ENCODE measurements at places on chromosomes 16 and 17.

DNA sequence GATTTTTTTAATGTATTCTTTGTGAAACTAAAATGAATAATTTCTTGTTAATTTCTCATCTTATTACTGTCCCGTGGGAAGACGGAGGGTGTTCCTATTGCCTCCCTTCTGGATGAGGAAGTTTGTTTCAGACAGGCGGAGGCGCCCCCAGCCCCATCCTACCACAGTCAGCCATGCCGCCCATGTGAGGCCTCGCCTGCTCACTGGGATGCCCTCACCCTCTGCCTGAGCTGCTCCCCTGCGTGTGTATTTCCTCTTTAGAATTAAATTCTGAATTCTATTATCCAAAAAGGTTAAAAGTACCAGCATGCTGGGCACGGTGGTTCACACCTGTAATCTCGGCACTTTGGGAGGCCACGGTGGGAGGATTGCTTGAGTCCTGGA lies 14.0 kb downstream of the KCTD2 start:
- no peak for DNase-seq

GRCh38 chr17:2082003-2082781 lies 27.3 kb downstream of the HIC1 start:
- no peak for DNase-seq

DNA sequence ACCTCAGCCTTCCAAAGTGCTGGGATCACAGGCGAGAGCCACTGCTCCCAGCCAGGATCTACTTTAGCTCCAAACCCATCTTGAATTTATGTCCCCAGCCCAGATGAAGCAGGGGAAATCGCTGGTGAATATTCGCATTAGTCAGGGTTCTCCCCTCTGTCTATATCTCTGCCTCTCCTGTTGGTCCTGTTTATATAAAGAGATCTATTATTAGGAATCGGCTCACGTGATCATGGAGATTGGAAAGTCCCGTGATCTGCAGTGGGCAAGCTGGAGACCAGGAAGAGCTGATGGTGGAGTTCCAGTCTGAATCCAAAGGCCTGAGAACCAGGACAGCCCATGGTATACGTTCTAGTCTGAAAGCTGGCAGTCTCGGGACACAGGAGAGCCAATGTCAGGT lies 382.8 kb downstream of the SEC14L1 start:
- DNase-seq, result no peak

GRCh38 chr16:78869492-78869891 lies 731.0 kb downstream of the MAF start:
- no peak for DNase-seq

DNA sequence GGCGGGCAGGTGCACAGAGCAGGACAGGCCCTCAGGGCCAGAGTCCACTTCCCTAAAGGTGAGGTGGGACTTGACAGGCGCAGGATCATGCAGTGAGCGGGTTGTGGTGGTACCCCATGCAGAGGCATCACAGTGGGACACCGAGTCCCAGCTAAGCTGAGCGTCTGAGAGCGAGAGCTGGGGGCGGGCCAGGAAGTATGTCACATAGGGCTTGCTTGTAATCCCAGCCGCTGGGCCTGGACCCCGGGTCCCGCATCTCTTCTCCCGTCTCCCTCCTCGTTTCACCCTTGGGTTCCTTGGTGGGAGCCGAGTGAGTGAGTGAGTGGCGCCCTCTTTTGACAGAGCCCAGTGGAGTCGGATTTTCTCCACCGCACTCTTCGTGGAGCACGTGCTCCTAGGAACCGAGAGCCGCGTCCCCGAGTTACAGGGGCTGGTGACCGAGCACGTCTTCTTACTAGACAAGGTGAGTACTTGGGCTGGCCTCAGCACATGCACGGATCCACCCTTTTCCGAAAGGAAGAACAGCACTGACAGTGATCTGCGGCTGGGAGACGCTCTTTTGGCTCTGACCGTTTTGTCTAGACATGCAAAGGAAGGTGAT lies 50.8 kb upstream of the ENDOV start:
- DNase-seq, result no peak

GRCh38 chr17:28940142-28940541 lies 11.2 kb downstream of the PHF12 start:
- no peak for DNase-seq

DNA sequence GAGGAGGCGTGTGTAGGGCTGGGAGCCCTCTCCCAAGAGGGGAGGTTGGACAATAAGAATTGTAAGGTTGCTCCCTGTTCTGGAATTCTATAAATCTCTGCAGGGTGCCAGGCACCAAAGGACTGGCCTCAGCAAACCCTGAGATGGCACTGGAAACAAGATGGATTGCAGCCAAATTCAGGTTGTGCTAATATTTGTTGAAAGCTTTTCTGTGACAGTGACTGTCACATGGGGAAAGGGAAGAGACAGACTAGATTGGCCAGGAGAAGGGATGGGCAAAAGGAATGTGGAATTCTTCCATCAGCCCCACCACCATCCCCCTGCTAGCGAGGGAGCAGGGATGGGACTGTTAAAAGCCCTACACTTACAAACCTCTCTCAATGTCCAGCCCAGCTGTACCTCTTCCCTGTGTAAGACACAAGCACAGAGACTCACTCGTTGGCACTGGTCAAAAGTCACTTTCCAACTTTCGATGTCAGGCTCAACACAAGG lies 62.4 kb downstream of the SOX9 start:
- no peak for DNase-seq

DNA sequence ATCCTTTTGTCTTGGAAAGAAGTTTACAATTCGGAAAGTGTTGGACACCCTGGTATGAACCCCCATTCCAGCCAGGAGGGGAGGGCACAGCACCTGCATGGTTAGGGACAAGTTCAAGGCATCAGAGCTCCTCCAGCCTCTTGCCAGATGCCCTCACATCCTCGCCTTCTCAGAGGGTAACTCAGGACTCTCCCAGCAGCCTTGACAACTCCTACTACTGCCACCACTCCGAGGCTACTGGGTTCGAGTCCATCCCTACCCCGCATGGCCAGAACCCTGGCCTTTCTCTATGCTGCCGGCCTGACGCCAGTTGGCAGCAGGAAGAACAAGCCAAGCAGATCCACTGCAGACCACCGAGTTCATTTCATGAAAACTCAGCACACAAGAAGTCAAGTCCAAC lies 34.1 kb downstream of the AXIN2 start:
- DNase-seq, result no peak

- DNase-seq, result no peak
These were observed 60.1 kb upstream of the NUDT7 start for GRCh38 chr16:77662246-77662645.

- no peak for DNase-seq
These were observed 1.4 kb upstream of the SP6 start for GRCh38 chr17:47852113-47852949.

- no peak for DNase-seq
These were observed 28.9 kb upstream of the CDH15 start for GRCh38 chr16:89142474-89143195.

DNA sequence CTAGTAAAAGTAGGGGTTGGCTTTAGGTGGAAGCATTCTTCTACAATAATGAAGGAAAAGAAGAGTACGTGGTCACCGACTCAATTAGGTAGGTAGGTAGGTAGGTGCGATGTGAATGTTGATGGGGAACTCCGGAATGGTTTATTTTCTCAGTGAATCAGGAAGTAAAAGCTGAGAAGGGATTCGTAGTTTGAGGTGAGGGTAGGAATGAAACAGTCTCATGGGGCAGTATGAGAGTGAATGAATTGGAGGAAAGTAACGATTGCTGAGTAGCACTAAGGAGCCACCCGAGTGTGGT lies 13.9 kb downstream of the PER1 start:
- no peak for DNase-seq

GRCh38 chr16:17013038-17013437 lies 457.7 kb downstream of the XYLT1 start:
- DNase-seq, result no peak

- DNase-seq, result no peak
These were observed 57.7 kb downstream of the CMC2 start for GRCh38 chr16:80948886-80949493.

- DNase-seq, result no peak
These were observed 8.6 kb upstream of the SOST start for GRCh38 chr17:43767053-43767712.

DNA sequence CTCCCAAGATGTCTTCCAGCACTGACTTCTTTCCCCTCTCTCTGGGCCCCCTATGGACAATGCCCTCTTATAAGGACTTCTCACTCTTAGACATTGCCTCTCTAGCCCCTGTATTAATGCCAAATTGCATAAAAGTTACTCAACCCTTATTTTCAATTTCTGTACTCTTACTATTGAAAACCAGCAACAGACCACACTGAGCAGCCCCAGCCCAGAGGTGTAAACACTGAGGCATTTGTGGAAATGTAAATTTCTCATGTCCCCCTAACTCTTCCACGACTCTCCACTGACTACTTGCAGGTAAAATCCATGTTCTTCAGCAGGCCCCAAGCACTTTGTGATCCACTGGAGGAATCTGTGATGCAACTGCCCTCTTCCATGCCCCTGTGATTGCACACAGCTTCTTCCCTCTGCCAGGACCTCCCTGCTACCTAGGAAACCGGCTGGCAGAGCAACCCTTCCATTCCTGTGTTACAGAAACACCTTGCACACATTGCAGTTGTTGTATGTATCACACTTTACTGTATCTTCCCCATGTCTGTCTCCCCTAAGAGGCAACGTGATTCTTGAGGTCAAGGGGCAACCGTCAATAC lies 4.4 kb downstream of the N4BP1 start:
- DNase-seq, result no peak

DNA sequence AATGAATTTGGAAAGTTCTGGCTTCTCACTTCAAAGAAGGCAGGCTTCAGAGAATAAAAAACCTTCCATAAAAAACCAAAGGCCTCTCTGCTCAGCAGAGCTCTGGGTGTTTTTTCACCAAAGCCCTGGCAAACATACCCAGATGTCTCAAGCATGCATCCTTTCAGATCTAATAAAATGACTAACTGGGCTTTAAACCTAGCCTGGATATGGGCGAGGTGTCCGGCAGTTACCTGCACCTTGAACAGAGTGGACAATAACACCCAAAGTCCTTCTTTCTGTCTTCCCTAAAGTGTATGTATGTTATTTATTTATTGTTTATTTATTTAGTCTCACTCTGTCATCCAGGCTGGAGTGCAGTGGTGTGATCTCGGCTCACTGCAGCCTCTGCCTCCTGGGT lies 469.3 kb downstream of the XYLT1 start:
- no peak for DNase-seq

GRCh38 chr16:64695684-64696083 lies 426.2 kb downstream of the CDH11 start:
- no peak for DNase-seq

- peak; percentile 37 for DNase-seq
These were observed 29.3 kb downstream of the UNC13D start for GRCh38 chr17:75814900-75815373.

- DNase-seq, result no peak
These were observed 74.7 kb downstream of the COG7 start for GRCh38 chr16:23378256-23378655.

DNA sequence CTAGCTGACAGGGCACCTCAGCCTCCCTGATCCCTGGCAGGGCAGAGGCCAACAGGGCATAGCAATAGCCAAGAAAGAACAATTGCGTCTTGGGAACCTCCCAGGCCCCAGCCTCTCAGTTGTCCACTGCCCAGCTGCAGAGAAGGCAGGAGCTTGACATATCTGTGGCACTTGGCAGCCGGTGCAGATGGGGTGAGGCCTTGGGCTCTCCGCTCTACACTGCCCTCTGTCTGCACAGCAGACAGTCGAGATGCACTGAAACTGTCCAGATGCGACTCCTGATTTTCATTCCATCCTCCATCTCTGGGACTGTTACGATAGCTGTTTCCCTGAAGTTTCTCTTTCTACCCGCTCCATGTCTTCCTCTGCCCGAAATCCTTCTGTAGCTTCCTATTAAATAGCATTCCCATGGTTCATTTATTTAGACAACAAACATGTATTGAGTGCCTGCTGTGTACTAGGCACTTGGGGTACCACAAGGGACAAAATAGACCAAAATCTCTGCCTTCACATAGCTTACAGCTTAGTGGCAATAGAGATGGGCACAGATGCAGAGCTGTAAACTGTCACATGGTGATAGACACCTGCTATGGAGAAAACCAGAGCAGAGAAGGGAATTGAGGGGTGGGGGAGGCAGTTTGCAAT lies 3.3 kb downstream of the POLR3E start:
- DNase-seq, result no peak

DNA sequence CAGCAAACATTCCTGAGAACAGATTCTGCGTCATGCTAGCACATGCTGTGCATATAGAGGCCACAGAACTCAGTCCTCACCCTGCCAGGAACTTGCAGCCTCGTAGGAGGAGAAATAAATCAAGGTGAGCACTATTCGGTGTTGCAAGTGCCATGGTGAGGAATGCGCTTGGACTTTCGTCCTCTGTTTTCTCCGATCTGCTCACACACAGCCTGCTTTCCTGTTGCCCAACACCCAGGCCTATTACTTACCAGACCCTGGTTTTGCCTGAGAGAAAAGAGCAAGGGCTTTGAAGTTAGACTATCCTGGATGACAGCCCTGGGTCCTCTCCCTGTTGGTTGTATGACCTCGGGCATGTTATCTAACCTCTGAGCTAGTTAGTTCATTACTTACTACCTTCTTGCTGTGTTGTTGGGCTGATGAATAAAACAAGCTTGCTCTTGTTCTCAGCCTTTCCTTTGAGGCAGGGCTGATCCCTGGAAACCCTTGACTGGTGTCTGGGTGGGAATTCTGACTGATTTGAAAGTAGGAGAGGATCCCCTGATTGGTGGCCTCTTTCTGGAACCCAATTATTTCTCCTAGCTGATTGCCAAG lies 2.9 kb downstream of the ACSF2 start:
- peak; percentile 95 for DNase-seq

GRCh38 chr17:53129863-53130262 lies 692.9 kb upstream of the KIF2B start:
- DNase-seq, result no peak

GRCh38 chr17:58253082-58253481 lies 14.7 kb downstream of the LPO start:
- no peak for DNase-seq

DNA sequence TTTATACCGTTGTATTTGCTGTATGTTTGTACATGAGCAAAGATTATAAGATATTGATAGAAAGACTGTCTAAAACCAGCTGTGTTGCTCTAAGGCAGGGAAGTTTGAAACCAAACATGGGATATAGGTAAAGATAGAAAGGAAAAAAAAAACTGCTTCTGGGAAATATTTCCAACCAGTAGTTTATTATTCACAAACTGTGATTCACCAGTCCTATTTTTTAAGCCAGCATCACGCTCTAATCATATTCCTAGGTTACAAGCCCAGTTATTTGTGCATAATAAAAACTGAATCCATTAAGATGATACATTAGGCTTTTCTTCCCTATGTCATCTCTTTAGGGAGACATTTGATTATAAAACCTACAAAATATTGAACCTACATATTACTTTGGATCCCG lies 4.0 kb downstream of the ERN1 start:
- no peak for DNase-seq

- DNase-seq, result no peak
These were observed 37.5 kb upstream of the CIBAR2 start for GRCh38 chr16:85149776-85150175.

DNA sequence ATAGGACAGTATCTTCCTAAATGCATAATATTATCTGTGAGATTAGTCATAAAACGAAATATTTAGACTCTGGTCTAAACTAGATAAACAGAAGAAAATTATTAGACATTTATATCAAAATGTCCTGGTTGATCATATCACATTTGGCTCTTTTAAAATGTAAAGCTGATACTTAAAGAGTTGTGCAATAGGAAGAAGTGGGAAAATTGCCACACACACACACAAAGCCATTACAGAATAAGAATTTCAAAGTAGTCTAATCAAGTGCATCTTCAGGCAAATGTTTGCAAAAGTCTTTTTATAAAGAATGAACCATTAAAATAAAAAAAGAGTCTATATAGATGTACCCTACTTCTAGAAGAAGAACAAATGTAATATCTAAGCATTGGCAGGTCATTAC lies 301.7 kb downstream of the KIF2B start:
- no peak for DNase-seq

Measured in epithelial cell of prostate (primary cell).